HCEC 1CT (cell line): ENCODE measurements at places on chromosomes 3 and 15.

DNA sequence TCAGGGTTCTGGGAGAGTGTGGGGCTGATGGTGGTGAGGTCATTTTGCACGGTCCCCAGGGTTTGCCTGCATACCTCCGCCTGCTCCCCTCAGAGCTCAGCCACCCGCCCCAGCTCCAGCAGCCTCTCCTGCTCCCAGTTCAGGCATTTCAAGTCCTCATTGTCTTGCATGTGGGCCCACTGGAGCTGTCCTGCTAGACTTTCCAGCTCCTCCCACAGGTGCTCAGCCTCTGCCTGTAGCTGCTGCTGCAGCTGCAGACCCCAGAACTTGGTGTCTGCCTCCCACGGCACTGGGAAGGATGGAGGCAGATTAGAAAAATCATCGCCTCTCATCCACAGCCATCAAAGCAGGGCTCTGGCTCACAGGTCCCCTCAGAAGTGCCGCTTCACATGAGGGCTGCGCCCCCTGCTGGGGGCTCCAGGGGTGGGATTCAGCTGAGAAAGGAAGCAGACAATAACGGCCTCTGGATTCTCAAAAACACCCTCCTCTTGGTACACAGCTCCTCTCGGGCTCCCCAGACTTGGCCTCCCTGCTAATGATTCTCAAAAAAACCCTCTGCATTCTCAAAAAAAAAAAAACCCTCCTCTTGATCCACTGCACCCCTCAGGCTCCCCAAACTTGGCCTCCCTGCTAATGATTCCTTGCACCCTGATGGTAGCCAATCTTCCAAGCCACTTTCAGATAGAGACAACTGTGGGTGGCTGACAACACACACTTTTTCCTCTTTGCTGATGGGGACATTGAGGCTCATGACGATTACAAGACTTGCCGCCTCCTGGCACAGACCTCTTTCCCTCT, 89.3 kb upstream of the C2CD4B start:
- DNase-seq: peak; percentile 26

- no peak for DNase-seq
Observed at GRCh38 chr3:101992863-101993262, 143.5 kb downstream of the NFKBIZ start.

- DNase-seq: peak; percentile 38
Observed at GRCh38 chr3:66567077-66567476, 66.3 kb upstream of the LRIG1 start.

GRCh38 chr15:33296050-33296449, 14.7 kb upstream of the RYR3 start:
- no peak for DNase-seq

GRCh38 chr3:175065497-175065896, 206.4 kb downstream of the NAALADL2 start:
- DNase-seq: no peak

DNA sequence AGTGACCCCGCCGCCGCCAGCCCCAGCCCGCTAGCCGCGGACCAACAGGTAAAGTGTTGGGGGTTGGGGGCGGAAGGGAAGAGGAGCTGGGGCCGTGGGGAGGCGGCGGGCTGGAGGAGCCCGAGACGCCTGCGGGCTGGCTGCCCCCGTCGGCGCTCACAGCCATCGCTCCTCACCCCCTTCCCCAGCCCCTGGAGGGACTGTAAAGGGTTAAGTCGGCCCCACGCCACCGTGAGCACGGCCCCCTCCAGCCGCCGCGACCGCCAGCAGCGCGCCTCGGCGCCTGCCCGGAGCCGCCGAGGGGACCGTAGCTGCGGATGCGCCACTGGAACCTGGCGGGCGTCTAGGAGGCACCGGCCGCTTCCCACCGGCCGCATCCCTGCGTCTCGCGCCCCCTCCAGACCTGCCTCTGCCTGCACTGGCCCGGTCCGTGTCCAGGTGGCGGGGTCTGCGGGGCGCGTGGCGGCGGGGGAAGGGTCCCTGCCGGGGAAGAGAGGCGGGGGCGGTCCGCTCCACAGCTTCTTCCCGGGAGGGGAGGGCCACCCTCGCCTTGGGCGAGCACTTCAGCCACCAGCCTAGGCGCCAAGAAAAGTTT, 522 bp downstream of the MED12L start:
- DNase-seq: no peak

DNA sequence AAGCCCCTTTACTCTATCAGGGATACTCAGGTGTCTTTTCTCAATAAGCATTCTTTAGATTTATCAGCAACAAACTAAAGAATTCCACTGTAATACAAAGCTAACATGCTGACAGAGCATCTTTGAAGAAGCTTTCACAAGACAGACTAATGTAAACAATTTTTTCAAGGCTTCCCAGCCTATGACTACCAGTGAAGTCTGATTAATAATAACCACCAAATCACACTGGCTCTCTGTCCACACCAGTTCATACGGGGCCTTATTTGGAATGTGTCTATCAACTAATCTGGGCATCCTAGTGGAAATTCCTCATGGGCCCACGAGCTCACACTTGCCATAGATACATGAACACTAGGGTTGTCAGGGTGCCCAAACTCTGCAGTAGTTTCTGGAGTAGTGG, 84.5 kb downstream of the EFL1 start:
- peak; percentile 85 for DNase-seq

DNA sequence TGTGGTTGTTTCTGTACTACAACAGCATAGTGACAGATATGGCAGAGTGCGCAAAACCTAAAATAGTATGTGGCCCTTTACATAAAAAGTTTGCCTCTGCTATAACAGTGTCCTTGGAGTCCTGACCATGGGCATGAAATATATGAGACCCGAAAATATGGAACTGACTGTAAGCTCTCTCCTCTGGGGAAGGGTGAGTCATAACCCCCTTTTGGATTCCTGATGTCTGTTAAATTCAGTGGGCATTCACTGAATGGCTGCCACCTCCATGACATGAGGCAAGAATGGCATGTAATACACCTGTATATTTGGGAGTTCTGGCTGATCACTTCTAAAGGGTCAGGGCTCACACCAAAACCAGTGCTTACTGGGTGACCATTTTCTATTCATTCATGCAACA, 6.1 kb downstream of the TBC1D2B start:
- no peak for DNase-seq

GRCh38 chr3:169751875-169752274, 13.0 kb downstream of the TERC start:
- DNase-seq: no peak

- DNase-seq: no peak
Observed at GRCh38 chr3:127802606-127803005, 19.7 kb downstream of the MGLL start.

- DNase-seq: no peak
Observed at GRCh38 chr15:40702077-40702476, 7.1 kb downstream of the RAD51 start.
